Large intestine (tissue), 12 donors: ENCODE measurements at places on chromosomes 11 and 22.

DNA sequence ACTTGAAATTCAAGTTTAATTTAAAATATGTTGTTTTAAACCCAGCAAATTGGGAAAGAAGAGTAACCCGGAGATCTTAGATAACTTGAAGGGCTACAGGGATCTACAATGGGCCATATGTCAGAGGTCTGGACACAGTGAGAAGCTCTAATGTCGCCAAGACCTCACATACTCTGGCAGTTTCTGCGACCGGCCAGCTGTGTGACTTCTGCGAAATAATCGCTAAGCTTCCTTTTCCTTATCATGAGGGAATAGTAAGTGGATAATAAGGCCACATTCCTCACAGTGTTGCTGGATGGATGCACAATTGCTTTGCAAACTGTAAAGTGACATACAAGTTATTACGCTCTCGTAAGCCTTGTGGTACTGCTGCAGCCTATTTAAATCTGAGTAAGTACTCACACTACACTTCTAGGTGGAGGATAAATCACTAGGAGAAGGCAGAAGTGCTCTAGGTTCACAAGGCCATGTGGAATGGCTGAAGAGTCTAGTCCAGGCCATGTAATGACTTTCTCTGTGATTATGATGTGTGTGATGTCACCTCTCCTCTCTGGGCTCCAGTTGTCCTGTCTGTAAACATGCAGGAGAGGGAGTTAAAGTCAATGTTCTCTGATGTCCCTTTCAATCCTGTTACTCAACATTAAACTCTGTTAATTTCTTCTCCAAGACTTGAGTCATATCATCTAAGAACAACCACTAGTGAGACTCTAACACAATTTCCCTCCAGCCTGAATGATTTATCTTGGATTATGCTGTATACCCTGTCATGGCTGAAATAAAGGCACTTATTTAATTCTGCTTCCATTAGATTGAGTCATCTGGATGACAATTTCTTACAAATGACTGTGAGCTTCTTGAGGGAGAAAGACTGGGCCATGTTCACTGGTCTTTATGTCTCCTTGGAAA is 192.6 kb upstream of the NARS2 start:
- no peak for DNase-seq

DNA sequence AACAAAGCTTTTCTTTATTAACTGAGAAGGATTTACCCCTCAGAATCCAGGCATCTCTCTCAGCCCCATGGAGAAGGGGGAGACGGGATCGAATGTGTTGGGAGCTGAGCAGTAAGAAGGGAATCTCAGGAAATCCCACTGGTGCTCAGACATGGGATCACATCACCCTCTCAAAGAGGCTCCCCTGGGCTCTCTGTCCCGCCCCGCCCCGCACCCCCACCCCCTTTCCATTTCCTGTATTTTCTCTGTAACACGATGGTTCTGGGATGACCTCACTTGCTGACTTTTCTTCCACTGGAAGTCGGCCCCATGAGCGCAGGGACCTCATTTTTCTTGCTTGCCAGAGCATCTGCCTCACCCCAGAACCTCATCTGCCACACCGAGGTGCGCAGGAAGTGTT is 100.0 kb downstream of the RPS6KA4 start:
- DNase-seq, result no peak

DNA sequence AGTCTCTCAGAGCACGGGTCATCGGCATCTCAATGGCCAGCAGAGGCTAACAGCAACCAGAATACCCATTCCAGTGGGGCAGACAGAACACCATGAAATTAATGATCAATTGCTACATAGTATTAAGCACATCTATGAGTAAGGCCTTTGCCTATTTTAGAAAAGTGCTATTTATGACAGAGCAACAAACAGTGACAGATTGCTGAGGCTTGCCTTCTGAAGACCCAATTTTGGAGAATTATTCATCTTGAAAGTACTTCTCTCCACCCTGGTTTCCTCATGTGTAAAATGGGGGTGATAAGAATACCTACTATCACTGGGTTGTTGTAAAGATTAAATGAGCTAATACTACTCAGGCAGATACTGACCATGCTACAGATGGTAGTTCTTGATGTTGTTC is 232.7 kb downstream of the TENM4 start:
- no peak for DNase-seq

- DNase-seq, result peak; percentile 4
Measured at GRCh38 chr11:118820412-118821357, 29.7 kb upstream of the DDX6 start.

DNA sequence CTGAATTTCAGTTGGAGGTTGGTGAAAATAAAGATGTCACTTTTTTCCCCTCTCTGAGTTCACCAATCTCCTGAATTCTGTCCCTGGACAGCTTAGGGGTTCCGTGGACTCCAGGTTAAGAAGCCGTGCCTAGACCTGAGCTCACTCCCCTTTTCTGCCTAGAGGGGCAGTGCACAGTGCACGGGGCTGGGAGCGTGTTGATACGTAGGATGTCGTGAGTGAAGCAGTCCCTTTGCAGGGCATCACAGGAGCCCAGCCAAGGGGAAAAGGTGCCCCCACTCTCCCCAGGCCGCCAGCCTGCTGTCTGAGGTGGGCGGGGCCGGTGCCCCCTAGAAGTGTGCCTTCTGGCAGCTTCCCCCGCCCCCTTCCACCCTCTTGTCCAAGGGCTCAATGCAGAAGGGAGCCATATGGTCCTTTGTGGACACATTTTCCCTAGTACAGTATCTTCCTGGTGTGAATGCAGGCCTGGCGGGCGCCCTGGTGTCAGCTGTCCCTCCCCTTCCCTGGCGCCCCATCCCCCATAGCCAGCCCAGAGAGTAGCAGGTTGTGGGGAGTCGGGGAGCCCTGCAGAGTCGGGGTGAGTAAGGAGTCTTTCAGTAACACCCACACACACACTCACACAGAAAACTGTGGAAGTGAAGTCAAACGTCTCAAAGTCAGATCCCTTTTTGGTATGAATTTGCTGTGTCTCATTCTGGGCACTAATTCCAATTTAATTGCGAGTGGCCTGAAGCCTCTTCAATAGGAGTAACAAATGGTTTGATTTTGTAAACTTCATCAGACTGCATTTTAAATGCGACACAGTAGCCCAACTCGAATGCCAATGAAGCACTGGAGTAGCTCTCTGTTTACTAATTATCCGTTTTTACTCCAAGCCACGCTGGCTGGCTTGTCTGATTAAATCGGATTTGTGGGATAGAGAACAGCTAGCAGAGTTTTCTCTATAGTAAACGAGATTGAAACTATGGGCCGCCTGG is 67.5 kb upstream of the NNMT start:
- DNase-seq, result no peak

- peak; percentile 8 for DNase-seq
Measured at GRCh38 chr11:103806130-103806895, 230.1 kb upstream of the DDI1 start.

- no peak for DNase-seq
Measured at GRCh38 chr22:47171441-47172221, 409.2 kb downstream of the TBC1D22A start.

- no peak for DNase-seq
Measured at GRCh38 chr11:31617246-31617645, 107.7 kb downstream of the ELP4 start.

- DNase-seq, result no peak
Measured at GRCh38 chr22:33986167-33986771, 66.0 kb upstream of the LARGE1 start.

DNA sequence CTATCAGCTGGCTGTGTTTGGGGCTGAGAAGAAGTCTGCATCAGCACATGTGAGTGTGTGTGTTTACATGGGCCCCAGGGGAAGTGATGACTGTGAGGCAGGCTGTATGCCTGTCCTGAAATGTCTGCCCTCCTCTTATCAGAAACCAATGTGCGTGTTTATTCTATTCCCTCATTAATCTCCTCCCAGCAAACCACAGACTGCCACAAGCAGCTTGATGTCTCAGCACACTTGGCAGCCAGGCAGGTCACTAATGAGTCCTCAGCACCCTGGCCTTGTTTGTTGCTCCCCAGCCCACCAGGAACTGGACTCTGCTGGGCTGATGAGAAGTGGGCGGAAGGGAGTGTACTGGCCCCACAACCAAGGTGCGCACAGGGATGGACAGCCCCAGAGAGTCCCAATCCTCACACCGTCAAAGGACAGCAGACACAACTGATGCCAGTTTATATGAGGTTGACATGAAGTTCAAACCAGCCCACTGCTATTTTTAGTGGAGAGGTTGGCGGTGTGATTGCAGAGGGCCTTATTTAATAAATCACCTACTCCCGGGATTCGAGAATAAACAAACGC is 225.8 kb downstream of the ETS1 start:
- DNase-seq, result peak; percentile 59

DNA sequence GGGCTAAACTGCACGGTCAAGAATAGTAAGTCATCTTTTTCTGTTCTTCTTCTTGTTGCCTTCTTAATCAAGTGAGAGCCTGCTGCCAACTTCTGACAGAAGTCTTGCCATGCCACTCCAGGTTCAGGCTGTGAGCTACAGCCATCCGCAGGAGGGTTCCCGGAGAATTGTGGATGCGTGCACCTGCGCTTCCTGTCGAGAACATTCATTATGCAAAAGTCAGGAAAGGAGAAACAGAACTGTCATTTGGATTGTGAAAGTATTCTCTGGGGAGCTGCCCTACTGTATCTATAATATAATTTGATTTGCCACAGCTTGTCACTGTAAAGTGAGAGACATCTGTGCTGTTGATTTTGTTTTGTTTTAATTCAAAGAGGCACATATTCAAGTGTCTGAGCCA is 12.3 kb downstream of the IL17RA start:
- DNase-seq, result no peak

DNA sequence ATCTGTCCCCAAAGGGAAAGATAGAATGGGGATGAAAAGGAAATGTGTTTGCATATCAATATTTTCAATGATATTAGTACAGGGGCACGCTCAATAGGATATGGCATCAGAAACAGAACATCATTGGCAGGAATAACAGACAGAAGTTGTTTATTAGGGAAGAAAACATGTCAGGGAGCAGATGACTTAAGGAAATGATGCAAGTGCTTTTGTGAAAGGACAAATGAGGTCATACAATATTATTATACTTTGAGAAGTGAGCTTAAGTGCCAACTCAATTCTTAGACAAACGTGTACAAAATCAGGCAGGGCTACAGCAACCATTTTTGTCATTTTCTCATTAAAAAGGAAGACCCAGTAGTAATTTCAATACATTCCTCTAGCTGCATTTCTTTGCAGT is 388.4 kb downstream of the SOX6 start:
- DNase-seq, result peak; percentile 32

- peak; percentile 94 for DNase-seq
Measured at GRCh38 chr11:57798905-57799559, 37.4 kb downstream of the CTNND1 start.

DNA sequence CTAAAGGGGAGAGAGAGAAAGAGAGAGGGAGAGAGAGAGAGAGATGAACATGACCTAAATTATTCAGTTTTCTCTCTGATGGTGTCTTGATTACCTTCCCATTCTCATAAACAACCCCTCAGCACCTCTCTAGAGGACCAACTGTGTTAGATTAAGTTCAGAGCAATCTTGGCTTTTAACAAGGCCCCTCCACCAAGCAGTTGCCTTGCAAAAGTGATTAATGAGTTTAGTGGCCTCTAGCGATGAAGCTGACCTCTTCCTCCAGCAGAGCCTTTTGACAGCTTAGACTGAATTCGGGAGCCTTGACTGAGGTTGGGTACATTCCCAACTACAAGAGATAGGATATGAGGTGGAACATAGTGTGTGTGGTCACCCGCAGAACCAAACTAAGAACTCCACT is 66.1 kb downstream of the ARL14EP start:
- no peak for DNase-seq

DNA sequence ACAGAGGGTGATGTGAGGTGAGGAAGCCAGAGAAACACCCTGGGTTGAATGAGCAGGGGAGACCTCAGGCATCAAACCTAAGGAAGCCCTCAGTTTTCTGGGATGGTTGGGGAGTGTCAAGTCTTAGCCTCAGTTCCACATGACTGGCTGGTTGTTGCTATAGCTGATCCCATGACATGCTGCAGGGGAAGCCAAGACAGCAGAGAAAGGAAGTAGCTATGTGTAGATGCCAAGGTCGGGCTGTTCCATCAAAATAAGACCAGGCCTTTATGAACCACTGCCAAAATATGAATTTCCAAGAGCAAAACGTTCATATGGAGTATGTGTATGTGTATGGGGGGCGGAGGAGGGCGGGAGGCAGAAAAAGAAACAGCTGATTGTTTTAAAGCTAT is 11.6 kb downstream of the CD59 start:
- no peak for DNase-seq

DNA sequence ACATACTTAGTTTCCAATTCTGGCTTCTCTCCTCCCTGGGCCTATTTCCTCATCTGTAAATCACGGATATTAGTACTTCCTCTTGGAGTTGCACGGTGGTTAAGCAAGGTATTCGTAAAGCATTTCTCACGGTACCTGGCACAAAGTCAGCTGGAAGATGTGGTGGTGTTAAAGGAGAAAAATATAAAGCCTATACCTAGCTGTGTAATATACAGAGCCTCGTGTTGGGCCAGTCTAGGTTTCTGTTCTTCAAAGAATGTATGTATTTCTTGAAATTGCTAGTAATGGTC is 47.2 kb downstream of the DBX1 start:
- no peak for DNase-seq

DNA sequence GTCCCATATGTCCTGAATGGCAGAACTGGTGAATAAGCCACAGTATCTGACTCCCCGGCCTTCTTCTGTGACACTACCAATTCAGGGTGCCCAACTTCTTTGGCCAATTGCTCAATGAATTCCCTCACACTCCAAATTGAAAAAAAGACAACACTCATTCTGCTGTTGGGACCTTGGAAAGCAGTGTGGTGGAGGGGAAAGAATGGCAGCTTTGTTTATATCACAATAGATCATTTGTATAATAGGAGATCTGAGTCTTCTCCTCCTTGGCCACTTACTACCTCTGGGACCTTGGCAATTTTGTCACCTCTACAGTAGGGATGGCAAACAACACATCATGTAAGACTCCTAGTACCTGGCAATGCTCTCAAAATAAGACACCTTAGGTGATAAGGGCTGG is 64.6 kb downstream of the OPCML start:
- no peak for DNase-seq

GRCh38 chr11:128796270-128796669 is 70.8 kb downstream of the KCNJ1 start:
- no peak for DNase-seq

DNA sequence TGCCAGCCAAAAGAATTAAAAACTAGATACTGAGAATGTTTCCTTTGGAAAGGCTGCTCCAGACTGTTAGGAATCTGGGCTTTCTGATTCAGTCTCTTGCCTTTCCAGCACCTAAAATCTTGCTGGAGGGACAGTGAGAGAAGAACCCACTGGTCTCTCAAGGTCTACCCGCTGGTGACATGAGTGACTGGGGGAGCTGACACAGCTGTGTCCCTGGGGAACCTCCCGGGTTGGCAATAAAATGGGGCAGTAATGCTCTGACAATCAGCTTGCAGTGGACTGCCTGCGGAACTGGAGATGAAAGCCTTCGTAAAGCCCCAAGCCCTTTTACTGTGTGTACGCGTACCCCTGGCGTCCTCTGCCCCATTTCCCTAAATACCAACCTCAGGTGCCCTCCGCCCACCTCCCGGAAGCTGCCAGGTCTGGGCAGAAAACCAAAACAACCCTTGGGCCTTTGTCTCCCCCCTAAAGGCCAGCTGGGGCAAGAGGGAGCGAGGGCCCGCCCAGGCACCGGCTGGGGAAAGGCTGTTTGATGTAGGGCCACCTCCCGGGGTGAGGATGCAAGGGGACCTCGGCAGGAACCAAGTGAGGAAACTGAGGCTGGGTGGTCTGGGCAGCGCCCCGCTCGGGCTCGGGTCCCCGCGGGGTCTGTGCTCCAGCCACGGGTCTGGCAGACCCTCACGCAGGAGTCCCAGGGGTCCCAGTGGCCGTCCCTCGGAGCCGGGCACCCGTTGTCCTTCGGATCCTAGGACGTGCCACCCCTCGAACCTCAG is 741 bp downstream of the CARS1 start:
- no peak for DNase-seq

- DNase-seq, result peak; percentile 62
Measured at GRCh38 chr11:1238767-1239595, 16.1 kb downstream of the MUC5B start.
